Activated T-helper 1 cell treated with anti-CD3 and anti-CD28 coated beads, Interleukin-12 subunit alpha, Interleukin-12 subunit beta, Interleukin-2, Interleukin-4 antibody, amounts not matched to agents 30 ng/mL and 10 ng/mL and 1 ng/mL, durations not matched to agents 14 hours and 24 hours and 36 hours (primary cell): ENCODE measurements at places on chromosomes 11 and 22. TPM values are rescaled to one million over a fixed set of nuclear protein-coding genes. Genes with fewer than 3 reads are reported as not detected.

Gene TEX54
- 1.2 and 1.3 TPM in 2 replicates for total RNA-seq

Gene BDNF
- not detected in 2 replicates for total RNA-seq

DNA sequence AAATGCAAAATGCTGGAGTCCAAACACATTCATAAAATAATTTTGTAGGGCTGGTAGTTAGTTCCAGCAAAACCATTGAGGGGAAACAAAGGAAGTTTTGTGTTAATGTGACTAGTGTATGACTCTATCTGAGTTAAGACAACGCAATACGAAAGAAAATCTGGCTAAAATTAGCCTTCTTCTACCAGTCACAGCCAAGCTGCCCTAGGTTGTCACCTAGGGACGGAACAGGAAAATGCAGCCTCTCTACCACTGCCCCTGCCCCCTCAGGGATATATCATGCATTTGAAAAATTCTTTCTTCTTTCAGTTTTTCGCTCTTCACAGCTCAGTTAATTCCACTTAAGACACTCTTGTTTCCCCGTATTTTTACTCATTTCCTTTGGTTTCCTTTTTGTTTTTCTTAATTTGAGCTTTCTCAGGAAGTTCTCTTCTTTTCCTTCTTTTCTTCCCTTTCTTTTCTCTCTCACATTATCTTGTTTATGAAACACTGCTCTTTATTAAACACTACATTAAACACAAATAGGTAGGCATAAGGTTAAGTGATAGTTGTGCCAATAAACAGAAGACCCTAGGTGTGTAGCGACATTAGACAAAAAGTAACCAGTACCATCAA, 30.6 kb downstream of the KIRREL3 start:
- no peak for DNase-seq

- DNase-seq: no peak
These were observed 21.9 kb downstream of the UBE2L3 start for GRCh38 chr22:21589396-21589795.
